AG08396 (cell line): ENCODE measurements at places on chromosomes 7 and 10.

GRCh38 chr7:70288781-70289456 lies 690.6 kb downstream of the AUTS2 start:
- peak; percentile 4 for DNase-seq

DNA sequence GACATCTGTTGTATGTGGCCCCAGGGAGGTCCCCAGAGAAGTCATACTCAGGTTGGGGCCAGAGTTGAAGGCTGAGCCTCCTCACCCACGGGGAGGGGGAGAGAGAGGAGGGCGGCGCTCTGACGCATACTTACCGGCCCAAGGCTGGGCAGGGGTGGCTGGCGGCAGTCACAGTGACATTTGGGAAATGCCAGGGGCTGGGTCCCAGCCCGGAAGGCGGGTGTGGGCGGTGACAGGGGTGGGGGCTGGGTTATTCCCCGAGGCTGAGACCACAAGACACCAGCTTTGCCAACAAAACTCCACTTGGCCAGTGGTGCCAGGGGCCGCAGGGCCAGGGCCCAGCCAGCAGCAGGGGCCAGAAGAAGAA lies 41.1 kb downstream of the RASGEF1A start:
- DNase-seq = no peak

DNA sequence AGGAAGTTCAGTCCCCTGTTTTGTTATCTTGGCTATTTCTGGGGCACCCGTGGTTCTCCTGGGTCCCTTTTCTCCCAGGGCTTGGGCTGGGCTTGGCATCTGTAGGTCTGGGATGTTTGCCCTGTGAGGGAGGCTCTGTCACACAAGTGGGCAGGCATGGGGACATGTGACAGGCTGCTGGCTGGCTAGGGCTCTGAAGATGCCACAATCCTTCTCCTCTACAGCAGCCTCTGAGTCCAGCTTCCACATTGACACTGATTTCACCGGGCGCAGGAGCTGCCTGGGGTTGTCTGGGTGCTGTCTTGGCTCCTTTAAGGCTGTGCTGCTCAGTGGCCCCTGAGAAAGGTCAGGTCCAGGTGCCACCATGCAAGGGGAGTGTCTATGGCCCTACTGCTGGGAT lies 37.4 kb upstream of the ZNF716 start:
- DNase-seq = no peak

- peak; percentile 50 for DNase-seq
These were observed at the start of gene PLAU for GRCh38 chr10:73910764-73911552. PLAU (plus strand) TSS chr10:73911132; CDS start chr10:73911556, 424 bp downstream.

- DNase-seq = no peak
These were observed 76.8 kb upstream of the FAM180A start for GRCh38 chr7:135825406-135825805.

- DNase-seq = no peak
These were observed 75.3 kb downstream of the CALN1 start for GRCh38 chr7:72336632-72337389.

DNA sequence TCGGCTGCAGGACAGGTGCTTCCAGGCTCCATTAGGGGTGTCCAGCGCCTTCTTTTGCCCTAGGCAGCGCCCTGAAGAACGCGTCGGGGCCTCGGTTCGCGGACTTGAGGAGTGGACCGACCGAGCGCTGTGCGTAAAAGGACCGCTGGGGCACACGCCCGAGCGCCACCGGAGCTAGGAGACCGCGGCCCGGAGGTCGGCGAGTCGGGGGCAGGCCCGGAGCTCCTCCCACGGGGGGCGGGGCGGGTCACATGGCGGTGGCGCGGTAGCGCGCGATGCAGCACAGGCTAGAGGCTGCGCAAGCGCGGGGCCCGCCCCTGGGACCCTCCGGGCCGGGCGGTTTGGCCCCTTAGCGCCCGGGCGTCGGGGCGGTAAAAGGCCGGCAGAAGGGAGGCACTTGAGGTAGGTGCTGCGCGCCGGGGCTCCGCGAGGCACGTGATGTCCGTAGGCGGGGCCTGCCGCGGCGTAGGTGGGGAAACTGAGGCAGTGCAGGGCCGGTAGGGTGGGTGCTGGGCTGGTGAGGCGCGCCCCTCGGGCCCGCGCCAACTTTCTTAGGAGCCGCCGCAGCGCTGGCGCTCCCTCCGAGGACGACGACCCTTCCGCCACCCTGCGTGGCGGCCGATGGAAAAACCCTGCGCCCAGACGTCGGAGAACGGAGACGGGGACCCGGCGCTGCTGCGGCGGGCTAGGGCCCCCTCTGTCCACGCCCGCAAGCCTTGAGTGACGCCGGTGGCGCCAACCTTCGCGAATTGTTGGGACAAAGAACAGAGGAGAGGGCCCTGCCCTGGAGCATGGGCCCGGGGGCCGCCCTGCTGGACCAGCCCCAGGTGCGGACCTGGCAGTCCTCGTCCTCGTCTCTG lies at the start of gene PRXL2A:
Gene PRXL2A, plus strand, starts transcription at position 310 of the 860 bp plus-strand sequence. CDS start 11,917 bp downstream, outside the sequence.
- DNase-seq = peak; percentile 56

DNA sequence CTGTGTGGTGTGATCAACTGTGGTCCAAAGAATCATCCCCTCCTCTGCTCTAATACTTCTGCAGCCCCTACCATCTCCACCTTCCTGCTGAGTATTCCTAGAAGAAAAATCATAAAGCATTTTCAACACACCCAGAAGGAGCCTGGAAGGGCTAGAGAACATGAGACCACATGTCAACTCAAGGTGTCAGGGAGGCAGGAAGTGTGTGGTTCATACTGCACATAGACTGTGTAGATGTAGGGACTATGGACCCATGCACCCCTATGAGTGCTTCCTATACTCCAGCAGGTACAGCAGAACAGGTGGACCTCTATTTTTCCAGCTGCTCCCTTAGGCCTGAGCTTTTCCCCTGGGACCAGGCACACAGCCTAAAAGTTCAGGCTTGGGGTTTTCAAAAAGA lies 2.6 kb upstream of the ZNF746 start:
- DNase-seq = no peak

DNA sequence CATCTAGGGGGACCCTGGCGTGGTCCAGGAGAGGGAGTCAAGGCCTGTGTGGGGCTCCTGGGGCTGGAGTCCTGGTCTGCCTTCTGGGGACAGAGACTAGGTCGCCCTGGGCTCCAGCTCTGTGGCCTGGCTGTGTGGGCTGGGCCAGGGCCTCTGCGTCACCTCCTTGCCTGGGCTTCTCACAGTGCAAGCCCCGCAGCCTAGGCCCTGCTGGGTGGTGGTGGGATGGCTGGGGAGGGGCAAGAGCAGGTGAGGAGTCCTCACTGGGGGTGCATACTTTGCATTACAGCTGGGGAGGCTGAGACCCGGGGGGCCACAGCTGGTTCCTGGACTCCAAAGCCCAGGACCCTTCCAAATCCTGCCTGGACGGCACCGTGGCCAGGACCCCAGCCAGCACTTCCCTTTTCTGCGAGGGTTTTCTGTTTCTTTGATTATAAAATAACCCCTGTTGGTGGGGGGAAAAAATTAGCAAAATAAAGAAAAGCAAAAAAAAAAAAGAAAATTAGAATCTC lies 23.5 kb downstream of the PWWP2B start:
- DNase-seq = no peak

- DNase-seq = peak; percentile 72
These were observed 213.1 kb downstream of the CHRM2 start for GRCh38 chr7:137081321-137082093.

DNA sequence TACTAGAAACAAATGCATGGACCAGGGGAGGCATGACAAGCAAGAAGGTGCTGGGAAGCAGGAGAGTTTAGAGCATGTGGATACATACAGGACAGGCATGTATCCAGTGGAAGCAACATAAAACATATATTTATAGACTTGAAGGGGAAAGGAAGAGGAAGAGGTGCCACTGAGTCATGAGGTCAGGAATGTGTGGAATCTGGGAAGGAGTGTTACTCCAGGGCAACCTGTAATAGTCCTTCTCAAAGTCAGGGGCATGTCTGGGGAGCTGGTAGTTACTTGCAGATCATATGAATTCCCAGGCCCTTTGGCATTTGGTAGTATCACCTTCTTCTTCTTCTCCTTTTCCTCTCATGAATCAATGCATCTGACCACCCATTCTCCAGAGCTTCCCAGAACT lies 246.6 kb downstream of the XPNPEP1 start:
- DNase-seq = no peak

DNA sequence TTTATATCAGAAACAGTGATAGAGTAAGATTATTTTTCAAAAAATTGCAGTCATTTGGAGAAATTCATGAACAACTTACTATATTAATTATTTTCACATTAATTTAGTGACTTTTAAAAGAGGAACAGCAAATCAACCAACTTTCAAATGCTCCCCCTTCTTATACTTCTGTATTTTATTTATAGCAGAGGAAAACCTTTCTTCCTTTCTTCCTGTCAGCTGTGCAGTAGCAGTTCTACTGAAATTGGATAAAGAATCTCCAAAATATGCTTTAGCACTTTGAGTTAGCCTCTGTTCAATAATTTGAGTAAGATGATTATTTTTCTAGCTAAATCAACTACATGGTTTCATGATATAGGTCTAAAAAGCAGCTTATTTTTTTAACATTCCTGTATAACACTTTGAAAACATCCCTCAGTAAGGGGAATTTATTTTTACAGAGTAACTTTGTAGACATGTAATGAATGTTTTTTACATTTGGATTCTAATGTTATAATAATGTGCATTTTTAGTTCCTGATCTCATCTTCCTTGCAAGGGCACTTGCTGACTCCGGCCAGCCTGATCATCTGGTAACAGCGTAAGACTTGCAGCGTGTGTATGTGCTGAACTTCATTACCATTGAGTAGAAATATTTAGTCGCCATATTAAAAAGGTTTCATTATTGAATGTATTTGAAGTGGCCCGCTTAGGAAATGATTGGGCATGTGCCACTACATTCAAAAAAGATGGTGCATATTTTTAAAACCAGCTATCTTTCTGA lies 158.3 kb upstream of the HDAC9 start:
- no peak for DNase-seq

DNA sequence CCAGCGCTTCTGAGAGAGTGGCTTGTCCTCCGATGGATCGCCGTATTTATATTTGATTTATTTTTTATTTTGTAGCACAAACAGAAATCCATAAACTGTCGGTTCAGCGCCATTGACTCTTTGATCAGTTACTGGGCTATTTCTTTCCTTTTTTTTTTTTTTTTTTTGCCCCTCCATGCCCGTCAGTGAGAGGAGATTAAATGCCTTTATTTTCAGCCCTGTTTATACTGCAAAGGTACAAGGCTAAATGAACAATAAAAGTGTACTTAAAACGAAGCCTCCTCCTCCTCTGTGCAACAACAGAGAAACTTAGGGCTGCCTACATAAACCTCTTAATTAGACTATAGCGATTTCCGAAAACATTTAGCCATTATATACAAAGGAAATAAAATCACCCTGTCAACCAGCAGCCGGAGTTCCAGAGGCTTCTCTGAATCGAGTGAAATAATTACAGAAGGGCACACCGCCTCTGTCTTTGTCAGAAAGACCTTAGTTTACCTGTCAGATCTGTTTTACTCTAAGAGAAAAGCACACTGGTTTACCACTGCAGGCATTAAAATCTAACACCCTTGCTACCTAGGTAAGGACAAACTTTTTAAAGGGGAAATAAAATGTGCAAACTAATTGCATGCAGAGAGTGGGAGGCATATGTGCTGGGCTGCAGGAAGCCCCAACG lies 3.5 kb downstream of the EBF3 start:
- DNase-seq = no peak

DNA sequence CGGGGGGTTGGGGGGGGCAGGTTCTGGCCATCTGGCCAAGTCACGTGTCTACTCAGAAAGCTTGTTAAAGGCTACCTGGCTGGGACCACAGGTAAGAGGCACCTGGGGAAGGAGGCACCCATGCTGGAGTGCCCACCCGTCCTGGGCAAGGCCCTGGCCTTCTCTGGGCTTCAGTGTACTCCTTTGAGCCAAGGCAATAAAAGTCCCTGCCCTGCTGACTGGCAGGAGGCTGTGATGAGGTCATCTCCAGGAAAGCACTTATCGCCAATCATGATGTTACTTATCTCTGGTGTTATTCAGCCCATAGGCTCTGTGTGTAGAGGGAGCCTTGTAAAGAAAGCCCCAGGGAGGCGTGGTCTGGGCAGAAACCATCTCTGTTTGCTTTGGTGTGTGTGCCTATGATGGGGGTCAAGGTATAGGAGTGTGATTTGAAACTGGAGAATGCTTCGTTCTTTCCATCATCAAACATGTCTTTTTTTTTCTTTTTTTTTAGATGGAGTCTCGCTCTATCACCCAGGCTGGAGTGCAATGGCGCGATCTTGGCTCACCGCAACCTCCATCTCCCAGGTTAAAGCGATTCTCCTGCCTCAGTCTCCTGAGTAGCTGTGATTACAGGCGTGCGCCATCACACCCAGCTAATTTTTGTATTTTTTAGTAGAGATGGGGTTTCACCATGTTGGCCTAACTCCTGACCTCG lies 2.5 kb upstream of the CLDN4 start:
- peak; percentile 57 for DNase-seq

- DNase-seq = no peak
These were observed 53.3 kb downstream of the TRIM24 start for GRCh38 chr7:138513344-138513871.

- no peak for DNase-seq
These were observed 380.3 kb upstream of the LRGUK start for GRCh38 chr7:133746847-133747246.

DNA sequence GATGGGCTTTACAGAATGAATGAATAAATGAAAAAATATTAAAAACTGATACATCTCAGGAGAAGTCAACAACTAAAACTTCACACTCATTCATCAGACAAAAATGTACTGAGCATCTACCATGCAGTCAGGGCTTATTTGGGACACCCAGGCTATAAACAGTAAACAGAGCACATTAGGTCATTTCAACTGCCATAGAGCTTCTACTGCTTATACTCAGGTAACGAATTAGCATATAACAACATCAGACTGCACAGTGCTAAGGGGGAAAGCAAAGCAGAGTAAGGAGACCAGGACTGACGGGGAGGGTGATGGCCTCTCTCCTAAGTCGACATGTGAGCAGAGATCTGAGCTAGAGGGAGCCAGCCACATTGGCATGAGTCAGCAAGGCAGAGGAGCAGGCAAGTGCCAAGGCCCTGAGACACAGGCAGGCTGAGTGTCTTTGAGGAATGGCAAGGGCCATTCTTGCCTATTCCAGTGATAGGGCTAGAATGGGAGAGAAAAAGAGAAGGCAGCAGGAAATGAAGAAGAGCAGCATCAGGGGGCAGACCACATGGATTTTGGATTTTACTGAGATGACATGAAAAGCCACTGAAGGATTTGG lies 528.9 kb downstream of the PARD3 start:
- DNase-seq = no peak

GRCh38 chr10:72540193-72540807 lies 85.6 kb downstream of the MICU1 start:
- no peak for DNase-seq

DNA sequence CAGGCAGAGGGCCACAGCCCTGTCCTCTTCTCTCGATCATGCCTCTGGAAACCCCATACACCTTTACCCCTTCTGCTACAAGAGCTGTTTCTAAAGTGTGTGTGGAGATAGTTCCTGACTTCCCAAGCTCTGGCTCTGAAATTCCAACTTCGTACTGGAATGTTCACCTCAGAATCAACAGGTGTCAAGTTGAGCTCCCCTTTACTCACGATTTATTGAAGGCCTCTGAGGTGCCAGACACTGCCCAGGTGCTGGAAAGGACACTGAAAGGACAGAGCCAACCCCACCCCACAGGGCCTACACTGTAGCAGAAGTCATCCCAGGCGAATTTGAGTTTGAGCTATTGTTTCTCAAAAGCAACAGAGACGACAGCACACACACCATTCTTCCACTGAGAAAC lies 209.9 kb upstream of the FRMD4A start:
- no peak for DNase-seq

- peak; percentile 89 for DNase-seq
These were observed 11.9 kb upstream of the LRRC27 start for GRCh38 chr10:132319853-132320653.
